CD4-positive, alpha-beta T cell treated with Interleukin-21 for 1 hour (primary cell): ENCODE measurements at places on chromosomes 5 and 9.

- no peak for DNase-seq
Observed at GRCh38 chr5:152884006-152884405, 478.9 kb upstream of the NMUR2 start.

- no peak for DNase-seq
Observed at GRCh38 chr9:115283395-115283794, 165.4 kb upstream of the TNC start.

GRCh38 chr9:20340511-20340861 is 281.8 kb downstream of the MLLT3 start:
- DNase-seq, result no peak

DNA sequence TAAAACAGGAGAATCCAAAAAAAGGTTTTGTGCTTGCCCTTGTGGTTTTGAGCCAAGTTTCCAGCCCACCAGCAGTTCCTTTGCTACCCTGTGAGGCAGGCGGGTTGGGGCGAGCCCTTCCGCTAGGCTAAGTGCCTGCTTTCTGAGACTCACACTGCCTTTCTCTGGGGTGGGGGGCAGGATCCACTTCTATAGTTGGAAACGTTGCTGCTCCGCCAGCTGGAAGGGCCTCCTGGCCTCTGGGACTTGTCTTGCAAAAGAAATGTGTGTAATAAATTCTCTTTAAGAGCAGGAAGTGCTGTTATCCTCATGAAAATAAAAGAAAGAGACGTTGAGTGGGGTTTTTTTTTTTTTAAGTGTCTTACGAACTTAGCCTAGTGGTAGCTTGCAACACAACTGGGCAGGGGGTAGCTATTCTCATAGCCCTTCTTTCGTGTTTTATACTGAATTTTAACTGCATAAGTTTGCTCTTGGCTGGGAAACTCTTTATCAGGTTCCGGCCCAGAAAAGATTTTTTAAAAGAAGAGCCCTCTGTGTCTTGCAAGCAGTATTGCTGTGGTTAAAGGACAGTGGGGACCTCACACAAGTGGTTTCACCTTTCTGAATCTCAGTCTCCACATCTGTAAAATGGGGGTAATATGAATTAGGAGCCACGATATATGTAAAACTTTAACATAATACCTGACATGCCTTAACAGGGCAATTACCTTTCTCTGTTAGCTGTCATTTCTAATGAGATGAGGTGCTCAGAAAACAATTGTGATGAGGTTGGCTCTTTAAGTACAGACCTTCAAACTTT is 19.8 kb downstream of the JADE2 start:
- no peak for DNase-seq

- no peak for DNase-seq
Observed at GRCh38 chr9:134329576-134329855, 3.3 kb downstream of the RXRA start.

DNA sequence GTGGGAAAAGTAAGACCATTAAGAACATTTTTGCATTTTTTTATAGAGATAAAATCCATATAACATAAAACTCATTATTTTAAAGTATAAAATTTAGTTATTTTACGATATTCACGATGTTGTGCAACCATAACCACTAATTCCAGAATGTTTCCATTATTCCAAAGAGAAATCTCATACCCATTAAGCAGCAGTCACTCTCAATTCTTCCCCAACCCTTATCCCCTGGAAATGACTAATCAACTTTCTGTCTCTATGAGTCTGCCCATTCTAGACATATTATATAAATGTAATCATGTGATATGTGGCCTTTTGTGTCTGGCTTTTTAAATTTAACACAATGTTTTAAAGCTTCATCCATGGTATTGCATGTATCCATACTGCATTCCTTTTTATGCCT is 115.6 kb upstream of the ADAMTSL1 start:
- DNase-seq, result no peak

GRCh38 chr9:131835151-131835910 is 95.5 kb upstream of the RAPGEF1 start:
- DNase-seq, result no peak

GRCh38 chr9:127741831-127742434 is 6.8 kb upstream of the TOR2A start:
- no peak for DNase-seq

DNA sequence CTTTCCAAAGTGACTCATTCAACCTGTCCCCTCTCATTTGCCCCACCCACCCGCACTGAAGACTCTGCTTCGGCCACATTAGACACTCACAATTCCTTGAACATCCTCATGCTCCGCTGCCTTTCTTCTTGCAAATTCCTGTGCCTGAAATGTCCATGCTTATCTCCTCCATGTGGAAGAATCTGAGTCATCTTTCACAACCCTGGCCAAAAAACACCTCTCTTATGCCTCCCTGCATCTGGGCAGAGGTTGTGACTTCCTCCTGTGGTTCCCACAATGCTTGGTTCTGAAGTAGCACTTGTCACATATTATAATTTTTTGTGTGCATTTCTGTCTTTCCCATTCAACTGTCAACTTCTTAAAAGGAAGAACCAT is 238.6 kb downstream of the ENC1 start:
- no peak for DNase-seq

- DNase-seq, result no peak
Observed at GRCh38 chr5:144267961-144268513, 97.4 kb downstream of the KCTD16 start.

GRCh38 chr5:114447084-114447773 is 85.4 kb downstream of the KCNN2 start:
- no peak for DNase-seq

DNA sequence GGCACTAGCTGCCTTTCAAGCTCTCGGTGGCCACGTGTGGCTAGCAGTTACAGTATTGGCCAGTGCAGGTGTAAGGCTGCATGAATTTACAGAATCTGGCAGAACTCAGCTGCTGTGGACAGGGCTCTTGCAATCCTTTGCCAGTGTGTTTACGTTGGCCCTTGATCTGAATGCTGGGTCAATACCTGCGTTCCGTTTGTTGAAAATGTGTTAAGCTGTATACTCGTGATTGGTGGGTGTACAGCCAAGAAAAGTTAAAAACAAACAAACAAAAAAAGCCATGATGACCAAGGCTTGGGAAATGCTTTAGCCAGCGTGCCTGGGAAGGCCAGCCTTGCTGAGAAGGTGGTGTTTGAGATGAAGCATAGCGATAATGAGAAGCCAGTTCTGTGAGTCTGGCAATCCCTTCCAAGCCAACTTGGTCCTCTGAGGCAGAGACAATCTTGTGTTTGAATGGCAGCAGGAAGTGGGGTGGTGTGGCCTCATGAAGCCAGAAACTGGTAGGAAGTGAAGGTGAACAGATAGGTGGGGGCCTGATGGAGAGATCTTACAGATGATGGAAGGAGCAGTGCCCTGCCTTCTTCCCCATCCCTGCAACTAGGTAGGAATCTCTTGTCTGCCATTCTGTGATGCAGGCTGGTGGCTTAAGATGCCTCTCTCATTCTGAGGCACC is 820 bp upstream of the CFAP90 start:
- no peak for DNase-seq

DNA sequence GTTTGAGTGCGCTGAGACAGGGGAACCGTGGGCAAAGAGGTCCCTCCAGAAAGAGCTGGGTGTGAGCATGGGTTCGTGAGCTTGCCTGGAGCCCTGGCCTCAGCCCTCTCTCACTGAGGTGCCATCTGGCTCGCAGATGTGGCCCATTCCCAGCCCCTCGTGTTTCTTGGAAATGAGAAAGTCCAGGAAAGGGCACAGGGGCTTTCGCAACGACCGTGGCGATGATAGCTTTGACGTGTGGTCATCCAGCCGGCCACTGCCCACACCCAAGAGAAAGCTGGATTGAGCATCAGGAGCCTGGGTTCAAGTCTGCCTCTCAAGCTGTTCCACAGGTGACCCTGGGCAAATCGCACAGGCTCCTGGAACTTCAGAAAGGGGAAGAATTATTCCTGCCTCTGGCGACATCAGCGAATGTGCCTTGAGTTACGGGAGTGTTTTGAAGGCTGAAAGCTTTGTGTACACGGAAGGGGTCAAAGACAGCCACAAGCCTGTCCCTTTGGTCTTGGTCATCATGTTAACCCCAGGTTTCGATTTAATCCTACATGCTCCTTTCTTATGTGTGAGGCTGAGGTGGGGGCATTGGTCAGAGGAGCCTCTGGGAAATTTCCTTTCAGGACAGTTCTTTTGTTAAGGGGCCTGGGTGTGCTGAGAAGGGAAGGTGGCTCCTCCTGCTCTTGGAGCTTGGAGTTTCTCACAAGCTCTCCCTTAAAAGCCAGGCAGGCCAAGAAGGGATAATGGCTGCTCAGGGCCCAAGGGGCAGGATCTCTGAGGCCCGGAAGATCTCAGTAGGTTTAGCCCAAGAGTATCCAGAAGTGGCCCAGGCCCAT is 41.7 kb upstream of the IL17B start:
- no peak for DNase-seq

GRCh38 chr9:95422650-95423049 is 94.1 kb downstream of the PTCH1 start:
- no peak for DNase-seq

- no peak for DNase-seq
Observed at GRCh38 chr5:73946919-73947602, 321.1 kb downstream of the ARHGEF28 start.

DNA sequence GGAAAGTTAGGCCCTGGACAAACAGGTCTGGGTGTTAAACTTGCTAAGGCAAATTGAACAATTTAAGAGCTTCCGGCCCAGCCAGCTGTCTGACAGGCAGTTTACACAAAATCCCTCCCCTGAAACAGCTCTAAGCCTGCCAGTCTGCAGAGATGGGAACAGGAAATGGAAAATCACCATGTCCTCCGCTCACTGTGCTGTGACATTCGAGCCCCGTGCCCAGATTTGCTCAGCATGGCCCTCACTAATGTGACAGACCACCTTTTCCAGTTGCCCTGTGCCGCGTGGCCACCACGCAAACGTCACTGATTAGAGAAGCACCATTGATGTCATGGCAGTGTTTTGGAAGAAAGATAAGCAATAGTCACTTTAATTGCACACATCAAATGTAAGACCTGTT is 41.0 kb downstream of the CCNJL start:
- DNase-seq, result no peak

DNA sequence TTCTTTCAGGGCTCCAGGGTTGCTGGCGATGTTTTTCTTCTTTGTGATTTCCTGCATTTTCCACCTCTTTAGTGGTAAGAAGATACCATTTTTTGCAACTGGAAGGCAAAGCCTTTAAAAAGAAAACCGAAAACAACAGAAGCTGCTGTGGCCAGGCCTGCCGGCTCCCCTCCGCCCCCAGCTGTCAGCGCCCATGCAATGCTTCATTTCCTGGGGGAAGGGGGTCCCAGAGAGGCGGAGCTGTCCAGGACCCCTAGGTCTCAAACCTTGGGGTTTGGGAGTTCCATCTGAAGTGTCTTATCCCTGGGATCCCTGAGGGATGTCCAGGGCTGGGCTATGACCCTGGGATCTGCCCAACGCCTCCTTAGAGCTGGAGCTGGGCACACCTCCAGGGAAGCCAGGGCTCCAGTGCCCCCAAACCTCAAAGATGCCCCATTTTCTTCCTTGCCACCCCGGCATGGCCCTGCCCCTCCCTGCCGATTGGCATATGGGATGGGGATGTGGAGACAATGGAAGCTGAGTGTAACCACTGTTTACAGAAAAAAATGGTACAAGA is 257.2 kb upstream of the MVB12B start:
- DNase-seq, result no peak

DNA sequence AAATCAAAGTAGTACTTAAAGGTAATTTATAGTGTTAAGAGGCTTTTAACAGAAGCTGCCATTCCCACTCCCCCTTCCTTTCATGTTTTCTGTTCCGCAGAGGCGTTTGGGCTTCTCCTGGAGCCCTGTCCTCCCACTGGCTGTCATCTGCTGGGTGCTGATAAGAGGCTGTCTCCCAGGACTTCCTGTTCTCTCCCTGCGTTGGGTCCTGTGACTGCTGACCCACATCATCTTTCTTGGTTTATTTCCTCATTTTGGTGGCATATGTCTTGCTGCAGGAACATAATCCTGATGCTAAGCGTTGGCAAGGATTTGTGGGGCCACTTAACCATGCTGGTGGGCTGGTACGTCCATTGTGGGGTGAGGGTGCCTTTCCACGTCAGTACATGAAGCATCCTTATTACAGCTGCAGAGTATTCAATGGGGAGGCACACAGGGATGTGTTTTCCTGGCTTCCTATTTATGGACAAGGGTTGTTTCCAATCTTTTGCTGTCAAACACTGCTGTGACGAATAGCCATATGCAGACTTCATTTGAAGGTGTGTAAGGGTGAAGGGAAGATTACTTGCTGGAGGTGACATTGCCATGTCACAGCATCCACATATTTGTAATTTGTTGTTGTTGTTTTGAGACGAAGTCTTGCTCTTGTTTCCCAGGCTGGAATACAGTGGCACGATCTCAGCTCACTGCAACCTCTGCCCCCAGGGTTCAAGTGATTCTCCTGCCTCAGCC is 22.3 kb upstream of the RNF130 start:
- no peak for DNase-seq

GRCh38 chr5:114250536-114250935 is 111.3 kb upstream of the KCNN2 start:
- DNase-seq, result no peak

DNA sequence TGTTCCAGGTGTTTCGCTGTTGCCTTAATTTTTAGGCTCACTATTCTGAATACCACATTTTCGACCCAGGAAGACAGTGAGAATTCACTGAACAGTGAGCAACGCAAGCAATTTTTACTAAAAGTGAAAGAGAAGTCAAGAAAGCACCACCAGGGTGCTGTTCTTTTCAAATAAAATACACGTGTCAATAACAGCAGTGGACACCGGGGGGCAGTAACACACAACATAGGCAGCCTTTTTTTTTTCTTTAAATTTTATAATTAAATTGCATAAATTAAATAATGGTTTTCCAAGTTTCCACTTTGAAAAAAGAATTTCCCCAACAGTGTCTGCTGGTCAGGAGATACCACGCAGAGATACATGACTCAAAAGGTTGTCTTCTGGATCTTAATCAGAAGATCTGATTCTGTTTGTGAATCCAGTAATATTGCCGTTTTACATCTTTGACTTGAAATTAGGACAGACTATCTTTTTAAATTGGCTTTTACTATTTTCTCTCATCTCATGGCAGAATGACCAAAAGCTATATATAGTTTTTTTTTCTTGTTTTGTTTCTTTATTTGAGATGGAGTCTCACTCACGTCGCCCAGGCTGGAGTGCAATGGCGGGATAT is 47.1 kb upstream of the SH3GL2 start:
- DNase-seq, result no peak
